CD4-positive, alpha-beta memory T cell (primary cell): ENCODE measurements at places on chromosomes 12 and 14. TPM values are rescaled to one million over a fixed set of nuclear protein-coding genes. Genes with fewer than 3 reads are reported as not detected.

Gene RIMBP2
- total RNA-seq = 0.20 TPM

Gene NYNRIN
- total RNA-seq = 0.32 TPM

Gene CMA1
- total RNA-seq = not detected

Gene RILPL2
- total RNA-seq = 11.6 TPM

Gene TMEM63C
- 0.36 TPM for total RNA-seq

Gene IRF2BPL
- 36.6 TPM for total RNA-seq

GRCh38 chr14:97532052-97532451 is 734.9 kb downstream of the VRK1 start:
- no peak for DNase-seq
- H3K4me1 ChIP-seq = no peaks in the 10 kb centered on the region
- no peaks in the 10 kb centered on the region for H3K36me3 ChIP-seq
- no peak overlapping the region for H3K4me3 ChIP-seq
- no peak overlapping the region for H3K27ac ChIP-seq

- no peaks in the 10 kb centered on the region for H3K27me3 ChIP-seq
- H3K36me3 ChIP-seq = no peaks in the 10 kb centered on the region
- H3K4me1 ChIP-seq = no peaks in the 10 kb centered on the region
- DNase-seq = peak; percentile 29
- H3K27ac ChIP-seq = no peak overlapping the region
Observed at GRCh38 chr12:65740873-65741600, 83.2 kb upstream of the HMGA2 start.
